CD8-positive, alpha-beta T cell (primary cell): ENCODE measurements at places on chromosomes 13 and 19.

GRCh38 chr13:112448621-112449544 lies 72.7 kb downstream of the SPACA7 start:
- DNase-seq, result no peak

DNA sequence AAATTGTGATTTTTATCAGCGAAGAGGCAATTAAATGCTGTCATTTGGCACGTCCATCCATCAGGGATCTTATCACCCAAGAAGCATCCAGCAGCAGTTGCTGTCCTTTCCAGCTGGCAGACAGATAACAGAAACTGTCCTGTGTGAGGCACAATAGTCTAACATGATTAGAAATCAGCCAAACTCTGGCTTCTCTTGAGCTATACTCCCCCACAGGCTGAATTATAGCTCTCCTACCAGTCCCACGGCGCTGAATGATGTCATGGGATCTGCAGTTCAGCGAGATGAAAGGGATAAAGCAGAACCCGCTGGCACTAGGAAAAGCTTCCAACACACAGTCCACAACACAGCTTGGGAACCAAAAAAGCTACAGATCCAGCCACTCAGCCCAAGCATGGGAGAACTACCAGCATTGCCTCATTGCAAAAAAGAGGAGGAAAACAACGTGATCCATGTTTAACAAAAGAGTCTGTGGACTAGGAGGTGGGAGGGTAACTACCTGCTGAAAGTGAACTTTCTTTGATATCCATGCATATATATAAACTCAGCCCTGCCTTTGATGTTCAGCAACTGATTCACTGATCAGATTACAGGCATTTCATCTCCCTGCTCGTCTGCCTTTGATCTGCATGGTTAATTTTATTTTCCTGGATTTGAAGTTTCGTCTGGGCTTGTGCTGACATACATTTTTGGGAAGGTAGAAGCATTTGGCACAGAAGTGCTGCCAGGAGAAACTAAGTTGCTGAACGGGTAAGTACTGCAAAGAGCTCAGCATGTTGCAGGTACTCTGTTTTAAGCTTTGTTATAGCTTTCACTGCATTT lies at the start of gene TNFRSF19:
Gene TNFRSF19, plus strand, starts transcription at position 314 of the 822 bp plus-strand sequence. CDS start 19,772 bp downstream, outside the sequence.
- DNase-seq, result no peak

- DNase-seq, result no peak
These were observed 1.9 kb upstream of the PLPPR3 start for GRCh38 chr19:823565-824121.

DNA sequence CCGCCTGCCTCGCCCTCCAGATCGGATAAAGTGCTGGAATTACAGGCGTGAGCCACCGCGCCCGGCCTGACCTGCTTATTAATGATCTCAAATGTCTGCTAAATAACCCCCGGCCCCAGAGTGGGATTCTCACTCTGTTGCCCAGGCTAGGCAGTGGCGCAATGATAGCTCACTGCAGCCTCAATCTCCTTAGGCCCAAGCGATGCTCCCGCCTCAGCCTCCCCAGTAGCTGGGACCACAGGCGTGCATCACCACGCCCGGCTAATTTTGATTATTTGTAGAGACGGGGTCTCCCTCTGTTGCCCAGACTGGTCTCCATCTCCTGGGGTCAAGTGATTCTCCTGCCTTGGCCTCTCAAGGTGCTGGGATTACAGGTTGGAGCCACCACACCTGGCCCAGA lies 626 bp upstream of the ATP5F1D start:
- DNase-seq, result peak; percentile 40

DNA sequence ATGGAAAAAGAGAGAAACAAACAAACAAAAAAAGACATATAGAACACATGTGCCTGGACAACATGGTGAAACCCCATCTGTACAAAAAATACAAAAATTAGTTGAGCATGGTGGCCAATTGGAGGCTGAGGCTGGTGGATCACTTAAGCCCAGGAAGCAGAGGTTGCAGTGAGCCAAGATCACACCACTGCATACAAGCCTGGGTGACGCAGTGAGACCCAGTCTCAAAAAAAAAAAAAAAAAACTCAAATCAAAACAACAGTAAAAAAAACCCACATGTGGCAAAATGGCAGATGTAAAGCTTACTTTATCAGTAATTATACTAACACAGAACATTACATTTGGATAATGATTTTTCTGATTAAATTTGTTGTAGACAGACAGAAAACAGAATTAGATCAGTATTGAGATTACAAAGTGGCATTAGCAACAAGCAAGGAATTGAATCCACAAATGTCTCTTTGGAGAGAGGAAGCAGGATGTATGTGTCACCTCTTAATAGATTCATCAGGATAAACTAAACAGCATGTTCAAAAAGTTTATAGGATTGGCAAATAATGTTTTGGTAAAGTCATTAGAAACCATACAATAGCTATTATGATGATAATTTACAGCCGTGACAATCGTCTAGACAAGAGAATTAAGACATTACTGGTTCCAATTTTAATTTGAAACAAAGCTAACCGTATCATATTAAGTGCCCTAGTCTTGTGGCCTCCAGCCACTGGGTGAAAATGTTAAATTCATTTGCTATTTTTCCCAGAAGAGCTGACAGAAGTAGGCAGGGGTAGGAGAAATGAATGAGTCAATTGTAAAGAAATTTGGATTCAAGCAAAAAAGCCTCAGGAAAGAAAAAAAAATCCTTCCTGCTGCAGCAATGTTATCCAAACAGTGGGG lies 206.0 kb downstream of the FGF14 start:
- no peak for DNase-seq

GRCh38 chr13:51002736-51003135 lies 93.1 kb downstream of the RNASEH2B start:
- DNase-seq, result no peak

DNA sequence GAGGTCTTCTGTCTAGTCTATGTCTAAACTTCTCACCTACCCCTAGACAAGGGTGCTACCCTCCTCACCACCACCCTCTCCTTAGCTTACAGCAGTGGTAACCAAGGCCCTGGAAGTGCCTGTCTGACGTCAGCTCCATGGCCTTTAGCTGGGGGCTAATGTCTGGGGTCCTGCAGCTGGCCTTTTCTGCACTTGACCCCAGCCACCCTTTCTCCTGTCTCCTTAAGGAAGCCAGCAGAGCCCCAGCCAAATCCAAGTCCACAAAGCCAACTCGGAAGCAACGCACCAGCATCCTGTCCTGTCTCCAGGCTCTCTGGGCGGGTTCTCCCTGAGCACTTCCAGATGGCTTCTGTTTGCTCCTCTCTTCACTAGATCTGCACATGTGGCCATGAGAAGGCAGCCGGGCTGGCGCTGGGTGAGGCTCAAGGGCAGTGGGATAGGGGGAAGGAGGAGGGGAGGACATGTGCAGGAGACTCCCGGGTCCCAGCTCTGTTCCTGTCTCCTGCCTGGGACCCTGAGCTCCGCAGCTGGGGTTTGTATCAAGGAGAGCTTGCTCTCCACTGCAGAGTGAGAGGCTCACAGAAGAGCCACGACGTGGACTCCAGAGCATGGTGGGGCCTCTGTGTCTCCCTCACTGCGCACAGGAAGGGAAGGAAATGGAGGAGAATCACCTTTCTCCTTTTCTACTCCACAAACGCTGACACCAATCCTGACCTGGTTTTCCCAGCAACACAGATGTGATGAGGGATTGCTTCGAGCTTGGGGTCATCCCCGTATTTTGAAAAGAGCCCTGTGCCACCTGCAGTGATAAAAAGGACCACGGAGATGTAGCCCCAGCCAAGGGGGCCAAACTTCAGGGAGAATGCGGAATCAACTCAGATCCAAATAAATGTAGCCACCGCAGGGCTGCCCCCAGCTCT lies 204.2 kb downstream of the USP12 start:
- no peak for DNase-seq

GRCh38 chr13:34591900-34592529 lies 350.1 kb upstream of the NBEA start:
- DNase-seq, result no peak

- no peak for DNase-seq
These were observed 6.9 kb downstream of the REX1BD start for GRCh38 chr19:18595475-18595874.

DNA sequence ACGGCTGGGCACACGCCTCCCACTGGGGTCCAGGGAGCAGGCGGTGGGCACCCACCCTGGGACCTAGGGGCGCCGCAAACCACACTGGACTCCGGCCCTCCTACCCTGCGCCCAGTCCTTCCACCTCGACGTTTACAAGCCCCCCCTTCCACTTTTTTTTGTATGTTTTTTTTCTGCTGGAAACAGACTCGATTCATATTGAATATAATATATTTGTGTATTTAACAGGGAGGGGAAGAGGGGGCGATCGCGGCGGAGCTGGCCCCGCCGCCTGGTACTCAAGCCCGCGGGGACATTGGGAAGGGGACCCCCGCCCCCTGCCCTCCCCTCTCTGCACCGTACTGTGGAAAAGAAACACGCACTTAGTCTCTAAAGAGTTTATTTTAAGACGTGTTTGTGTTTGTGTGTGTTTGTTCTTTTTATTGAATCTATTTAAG lies 1.6 kb downstream of the JUNB start:
- DNase-seq, result no peak

DNA sequence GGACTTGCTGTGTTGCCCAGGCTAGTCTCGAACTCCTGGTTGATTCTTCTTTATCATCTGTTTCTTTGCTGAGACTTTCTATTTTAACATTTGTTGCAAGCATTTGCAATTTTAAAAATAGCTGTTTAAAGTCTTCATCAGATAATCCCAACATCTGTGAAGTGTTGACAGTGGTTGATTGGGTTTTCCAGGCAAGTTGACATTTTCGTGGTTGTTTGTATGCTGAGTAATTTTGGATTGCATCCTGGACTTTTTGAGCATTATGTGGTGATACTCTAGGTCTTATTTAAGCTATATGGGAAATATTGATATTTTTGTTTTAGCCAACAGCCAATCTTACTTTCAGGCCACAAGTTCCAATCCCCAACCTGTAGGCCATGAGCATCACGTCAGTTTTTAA lies 25.1 kb downstream of the AP1M1 start:
- DNase-seq, result no peak

DNA sequence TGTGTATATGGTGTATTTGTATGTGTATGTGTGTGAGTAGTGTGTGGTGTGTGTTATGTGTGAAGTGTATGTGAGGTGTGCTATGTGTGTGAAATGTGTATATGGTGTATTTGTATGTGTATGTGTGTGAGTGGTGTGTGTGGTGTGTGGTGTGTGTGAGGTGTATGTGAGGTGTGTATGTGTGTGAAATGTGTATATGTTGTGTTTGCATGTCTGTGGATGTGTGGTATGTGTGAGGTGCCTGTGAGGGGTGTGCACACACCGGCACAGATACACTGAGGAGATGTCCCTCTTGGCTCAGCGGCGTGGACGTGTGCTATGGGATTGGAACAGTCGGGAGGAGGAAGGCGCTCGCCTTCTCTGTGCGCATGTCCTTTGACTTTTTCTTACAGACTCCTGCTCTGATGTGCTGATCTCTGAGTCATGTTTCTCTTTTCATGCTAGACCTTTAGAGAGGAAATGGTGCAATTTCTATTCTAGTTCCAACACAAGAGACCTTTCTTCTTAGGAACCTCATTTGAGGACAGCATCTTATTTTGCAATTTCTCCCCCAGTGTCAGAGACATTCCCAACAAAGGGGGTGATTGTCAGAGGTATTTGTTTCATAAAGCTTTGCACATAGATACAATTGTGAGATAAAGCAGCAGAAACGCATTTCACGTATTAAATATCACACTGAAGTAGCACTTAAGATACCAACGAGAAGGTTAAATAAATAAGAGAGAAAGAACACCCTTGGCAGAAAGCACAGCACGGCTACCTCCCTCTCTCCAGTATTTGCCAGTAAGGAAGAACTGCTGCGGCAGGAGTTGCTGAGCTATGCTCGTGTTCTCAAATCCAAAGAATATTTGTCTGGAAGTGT lies 11.3 kb upstream of the TNFRSF19 start:
- no peak for DNase-seq

- no peak for DNase-seq
These were observed 138.2 kb downstream of the KCNRG start for GRCh38 chr13:50153401-50153800.

DNA sequence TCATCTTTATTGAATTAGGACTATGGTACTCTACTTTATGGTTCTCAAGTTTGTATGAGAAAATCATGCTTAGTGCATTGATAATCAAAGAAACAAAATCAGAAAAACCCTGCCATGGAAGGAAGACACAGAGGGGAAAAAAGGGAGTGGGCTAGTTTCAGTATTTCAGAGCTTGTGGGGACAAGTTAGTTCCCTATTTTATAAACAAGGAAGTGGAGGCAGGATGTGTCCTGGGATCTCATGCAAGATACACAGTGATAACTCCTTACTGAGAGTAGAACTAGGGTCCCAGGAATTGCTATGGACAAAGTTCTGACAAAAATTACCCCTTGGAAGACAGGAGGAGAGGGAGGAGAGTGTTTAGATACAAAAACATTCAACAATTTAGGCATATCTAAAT lies 1277.3 kb downstream of the UQCRFS1 start:
- DNase-seq, result no peak

GRCh38 chr19:43618921-43619261 lies 538 bp downstream of the ZNF428 start:
- DNase-seq, result peak; percentile 49

- DNase-seq, result no peak
These were observed 37.8 kb upstream of the GAS6 start for GRCh38 chr13:113901642-113902041.

DNA sequence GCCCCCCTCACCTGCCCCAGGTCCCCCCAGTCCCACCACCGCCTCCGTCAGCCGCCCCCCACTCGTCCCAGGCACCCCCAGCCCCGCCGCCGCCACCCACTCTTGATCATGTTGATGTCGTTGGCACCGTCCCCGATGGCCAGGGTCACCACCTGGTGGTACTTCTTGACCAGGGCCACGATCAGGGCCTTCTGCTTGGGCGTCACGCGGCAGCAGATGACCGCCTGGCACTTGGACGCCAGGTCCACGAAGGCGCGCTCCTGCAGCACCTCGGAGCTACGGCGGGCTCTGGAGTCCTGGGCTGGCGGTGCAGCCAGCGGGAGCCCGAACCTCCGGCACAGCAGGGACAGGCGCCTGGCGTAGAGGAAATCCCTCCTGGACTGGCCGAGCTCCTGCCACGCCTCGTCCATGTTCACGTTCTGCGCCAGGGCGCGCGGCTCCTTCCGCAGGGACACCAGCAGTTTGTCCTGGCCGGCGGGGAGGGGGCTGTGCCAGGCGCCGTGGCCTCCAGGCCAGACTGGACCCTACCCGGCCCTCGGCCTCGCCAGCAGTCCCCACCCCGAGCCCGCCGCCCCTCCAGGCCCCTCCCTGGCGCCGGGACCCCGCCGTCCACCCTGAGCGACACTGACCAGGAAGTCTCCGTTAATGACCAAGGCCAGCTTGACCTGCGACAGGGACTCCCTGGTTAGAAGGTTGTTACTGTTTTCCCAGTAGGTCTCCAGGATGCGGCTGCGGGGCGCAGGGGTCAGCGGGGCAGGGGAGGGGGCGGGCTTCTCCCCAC lies 22.6 kb downstream of the ATP8B3 start:
- no peak for DNase-seq
